ENCODE measurements at places on chromosomes 7 and 10.
A peak's percentile ranks its signal among the peaks of the same experiment; 100 is the strongest.

- DNase-seq, result no peak
These were observed 143.1 kb upstream of the GDF10 start for GRCh38 chr10:47156873-47157272.

GRCh38 chr7:55026867-55027490 lies 8.2 kb downstream of the EGFR start:
- no peak for DNase-seq

- DNase-seq, result peak; percentile 81
These were observed 195.0 kb downstream of the PHF14 start for GRCh38 chr7:11168650-11169170.

- DNase-seq, result no peak
These were observed 5.5 kb upstream of the KCP start for GRCh38 chr7:128915841-128916642.

DNA sequence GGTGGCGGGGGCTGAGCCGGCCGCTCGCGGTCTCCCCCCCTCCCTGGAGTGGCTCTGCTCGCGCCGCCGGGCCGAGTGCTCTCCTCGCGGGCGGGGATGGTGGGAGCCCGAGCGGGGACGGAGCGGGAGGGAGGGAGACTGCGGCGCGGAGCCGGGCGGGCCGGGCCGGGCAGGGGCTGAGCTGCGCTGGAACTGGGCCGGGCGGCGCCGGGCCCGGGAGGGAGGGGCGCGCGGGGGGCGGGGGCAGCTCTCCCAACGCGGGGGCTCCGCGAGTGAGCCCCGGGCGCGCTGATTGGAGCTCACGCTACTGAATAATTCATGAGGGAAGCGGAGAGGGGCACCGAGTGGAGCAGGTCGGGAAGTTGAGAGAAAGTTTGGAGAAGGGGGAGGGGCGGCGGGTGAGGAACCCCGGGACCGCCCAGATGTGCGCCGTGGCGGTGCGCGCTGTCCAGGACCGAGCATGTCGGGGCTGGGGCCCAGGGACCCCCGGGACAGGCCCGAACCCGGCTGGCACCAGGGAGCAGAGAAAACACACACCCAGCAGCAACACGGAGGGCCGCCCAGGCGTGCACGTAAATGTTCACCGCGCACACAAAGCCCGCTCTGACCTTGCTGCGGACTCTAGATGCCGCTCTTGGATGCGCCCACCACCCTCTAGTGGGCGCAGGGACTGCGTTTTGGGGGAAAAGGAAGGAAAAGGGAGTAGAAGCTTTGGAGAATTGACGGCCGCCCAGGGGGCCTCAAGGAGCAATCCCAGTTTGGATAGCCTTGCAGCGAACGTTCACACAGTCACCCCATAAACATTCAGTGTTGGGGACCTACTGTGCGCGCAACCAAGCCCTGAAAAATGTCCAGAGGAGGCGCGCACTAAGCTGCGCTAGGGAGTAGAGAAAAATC lies at the start of gene EPHB4:
Gene EPHB4 (minus strand): TSS at position 194 of the 897 bp plus-strand sequence. CDS start 493 bp downstream, outside the sequence.
- peak; percentile 56 for DNase-seq

DNA sequence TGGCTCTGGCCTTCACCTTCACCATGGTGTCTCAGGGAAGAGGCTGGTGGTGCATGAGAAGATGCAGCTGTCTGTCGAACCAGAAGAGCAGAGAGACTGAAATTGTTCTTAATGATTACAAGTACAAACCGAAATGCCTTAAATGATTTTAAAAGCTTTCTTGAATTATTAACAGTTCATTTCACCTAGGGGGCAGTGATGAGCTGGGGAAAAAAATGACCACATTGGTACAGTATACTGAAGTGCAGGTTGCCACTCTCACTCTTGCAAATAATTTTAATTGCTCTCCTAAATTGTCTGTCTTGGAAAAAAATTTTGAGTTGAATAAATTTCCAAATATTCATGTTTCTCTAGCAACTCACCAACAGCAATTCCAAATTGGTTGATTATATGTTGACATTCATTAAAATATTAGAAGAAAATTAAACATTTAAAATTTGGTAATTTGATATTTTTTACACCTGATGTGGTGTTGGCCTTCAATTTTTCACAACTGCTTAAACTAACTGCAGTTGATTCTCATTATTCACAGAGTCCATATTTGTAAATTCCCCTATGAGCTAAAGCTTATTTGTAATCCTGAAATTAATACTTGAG lies 692.6 kb downstream of the ZWINT start:
- peak; percentile 1 for DNase-seq

DNA sequence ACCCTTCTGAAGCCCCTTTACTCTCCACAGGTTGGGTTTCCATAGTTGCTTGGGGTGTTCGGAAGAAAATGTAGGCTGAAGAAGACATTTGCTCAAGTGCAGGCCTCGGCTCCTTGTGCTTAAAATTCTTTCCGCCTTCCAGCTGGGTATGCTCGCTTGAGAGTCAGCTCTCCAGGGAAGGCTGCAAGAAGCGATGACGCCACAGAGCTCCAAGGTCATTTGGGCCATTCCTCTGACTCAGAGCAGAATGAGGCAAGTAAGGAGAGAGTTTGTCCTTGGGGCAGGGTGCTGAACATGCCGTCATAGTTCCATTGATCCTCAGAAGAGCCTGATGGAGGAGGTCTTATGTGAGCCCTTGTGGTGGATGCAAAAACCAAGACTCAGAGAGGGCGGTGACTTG lies 27.4 kb upstream of the HSPA12A start:
- DNase-seq, result no peak

DNA sequence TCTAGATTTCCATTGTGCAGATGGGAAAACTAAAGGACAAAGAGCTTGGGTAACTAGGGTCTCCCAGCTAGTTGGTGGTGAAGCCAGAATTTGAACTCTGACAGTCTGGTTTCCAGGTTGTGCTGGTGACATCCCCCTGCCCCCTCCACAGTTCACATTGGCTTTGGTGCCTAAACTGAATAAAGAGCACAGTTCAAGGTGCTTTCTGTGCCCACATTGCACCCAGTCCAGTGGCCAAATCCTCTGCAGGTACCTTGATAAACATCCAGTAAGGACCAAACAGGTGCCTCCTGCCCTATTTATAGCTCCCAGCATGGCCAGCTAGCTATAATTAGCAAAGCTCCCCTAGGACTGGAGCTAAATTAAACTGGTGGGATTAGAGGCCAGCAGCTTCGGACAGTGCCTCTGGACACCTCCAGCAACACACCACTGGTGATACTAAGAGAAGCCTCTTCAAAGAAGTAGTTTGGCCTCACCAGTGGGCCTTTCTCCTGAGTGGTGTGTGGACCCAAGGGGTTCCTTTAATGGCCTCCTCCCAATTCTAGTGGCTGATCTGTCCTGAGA lies 59.9 kb downstream of the KCNMA1 start:
- peak; percentile 1 for DNase-seq

DNA sequence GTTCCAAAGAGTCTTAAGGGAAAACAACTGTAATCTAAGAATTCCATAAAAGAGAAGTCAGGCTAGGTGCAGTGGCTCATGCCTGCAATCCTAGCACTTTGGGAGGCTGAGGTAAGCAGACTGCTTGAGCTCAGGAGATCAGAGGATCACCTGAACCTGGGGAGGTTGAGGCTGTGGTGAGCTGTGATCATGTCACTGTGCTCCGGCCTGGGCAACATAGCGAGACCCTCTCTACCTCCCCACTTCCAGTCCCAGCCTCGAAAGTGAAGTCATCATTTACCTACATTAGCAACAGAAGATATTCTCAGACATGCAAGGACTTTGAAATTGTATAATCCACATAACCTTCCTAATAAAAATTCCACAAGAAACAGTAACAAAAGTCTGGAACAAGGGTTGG lies 129.8 kb upstream of the DNAJB12 start:
- no peak for DNase-seq

GRCh38 chr10:87590705-87591588 lies 68.7 kb upstream of the PAPSS2 start:
- no peak for DNase-seq

GRCh38 chr7:9962742-9963141 lies 1010.9 kb upstream of the PHF14 start:
- no peak for DNase-seq

GRCh38 chr10:77501152-77501845 lies 136.3 kb downstream of the KCNMA1 start:
- DNase-seq, result no peak

DNA sequence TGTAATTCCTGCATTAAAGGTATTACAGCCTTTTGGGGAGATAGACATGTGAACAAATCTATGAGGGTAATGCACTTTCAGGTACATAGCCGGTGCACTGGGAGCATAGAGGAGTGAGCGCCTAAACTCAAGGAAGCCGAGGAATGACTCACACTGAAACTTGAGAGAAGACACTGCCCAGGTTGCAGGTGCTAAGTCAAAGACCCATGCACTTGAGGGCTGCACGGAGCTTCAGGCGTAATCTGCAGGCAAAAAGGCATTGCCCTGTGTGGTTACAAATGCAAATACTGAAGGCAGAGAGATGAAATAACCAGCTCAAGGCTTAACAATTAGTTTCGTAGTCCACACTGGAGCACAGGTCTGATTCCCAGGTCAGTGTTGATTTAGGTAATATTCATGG lies 51.0 kb upstream of the OSBPL3 start:
- DNase-seq, result no peak

DNA sequence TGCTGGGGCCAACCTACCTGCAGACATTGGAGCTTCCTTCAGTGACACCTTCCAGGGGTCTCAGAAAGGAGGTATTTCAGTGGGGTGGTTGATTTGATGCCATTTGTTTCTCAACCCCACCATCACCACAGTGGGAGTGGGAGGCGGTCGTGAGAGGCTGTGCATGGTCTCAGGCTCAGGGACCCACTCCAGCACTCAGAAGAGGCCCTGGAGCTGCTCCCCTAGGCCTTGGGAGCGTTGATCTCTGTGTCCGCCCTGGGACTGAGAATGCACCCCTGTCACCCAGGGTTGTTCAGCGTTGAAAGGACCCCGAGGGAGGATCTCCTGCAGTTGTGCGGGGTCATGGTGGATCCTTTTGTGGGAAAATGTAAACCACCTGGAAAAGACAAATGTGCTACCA lies 410.6 kb downstream of the GLRX3 start:
- no peak for DNase-seq

DNA sequence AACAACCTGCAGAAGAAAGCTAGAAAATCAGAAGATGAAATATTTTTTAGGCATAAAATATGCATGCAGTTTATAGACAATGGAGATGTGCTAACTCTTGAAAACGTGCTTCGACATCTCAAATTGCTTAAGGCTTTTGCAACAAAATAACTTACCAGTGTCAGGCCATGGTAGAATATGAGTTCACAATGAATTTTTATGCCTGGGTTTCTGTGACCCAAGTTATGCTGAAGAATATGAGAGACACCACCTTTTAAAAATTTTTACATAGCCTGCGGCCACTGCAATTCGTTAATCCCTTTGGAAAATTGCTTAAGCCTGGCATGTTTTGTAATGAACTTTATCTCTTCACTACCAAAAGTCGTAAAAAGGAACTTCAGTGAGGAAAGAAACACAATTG lies 170.1 kb upstream of the AKR1E2 start:
- DNase-seq, result no peak

DNA sequence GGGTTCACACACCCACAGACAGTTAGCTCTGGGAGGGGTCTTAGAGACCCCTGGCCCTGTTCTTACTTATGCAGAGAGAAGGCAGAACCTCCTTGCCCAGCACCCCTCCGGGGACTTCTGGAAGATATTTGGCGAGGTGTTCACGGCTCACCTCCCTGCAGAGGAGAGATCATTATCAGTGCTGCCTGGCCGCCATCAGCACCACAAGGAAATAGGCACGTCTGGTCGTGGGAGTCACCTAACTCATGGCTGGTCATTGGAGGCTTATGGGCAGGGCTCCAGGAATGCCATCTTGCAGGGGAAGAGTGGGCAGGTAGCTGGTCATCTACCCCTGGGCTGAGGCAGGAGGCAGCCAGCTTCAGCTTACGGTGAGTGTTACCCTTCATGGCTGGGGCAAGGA lies 189.4 kb downstream of the RPS24 start:
- no peak for DNase-seq

GRCh38 chr10:72062382-72062781 lies 26.0 kb downstream of the SPOCK2 start:
- DNase-seq, result no peak

- DNase-seq, result no peak
These were observed 33.5 kb upstream of the SLC26A3 start for GRCh38 chr7:107836237-107837144.

- DNase-seq, result no peak
These were observed 100.3 kb downstream of the PAXIP1 start for GRCh38 chr7:154902600-154903082.

- peak; percentile 87 for DNase-seq
These were observed 182.2 kb upstream of the AOAH start for GRCh38 chr7:36906448-36906847.

DNA sequence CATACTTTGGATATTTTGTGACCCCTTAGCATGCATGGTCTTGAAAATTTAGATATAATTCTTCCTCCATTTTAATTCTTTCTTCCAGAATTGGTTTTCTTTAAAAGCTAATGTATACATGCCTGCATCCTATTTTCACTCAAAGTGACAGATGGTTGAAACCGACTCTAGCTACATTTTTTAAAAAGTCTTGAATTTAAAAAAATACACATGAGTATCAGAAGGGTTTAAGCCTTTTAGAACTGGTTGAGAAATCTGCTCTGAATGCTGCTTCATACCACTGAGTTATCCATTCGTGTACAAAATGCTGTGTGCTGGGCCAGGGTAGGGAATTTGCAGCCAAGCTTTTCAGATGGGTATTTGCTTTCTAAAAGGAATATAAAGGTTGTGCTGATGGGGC lies 16.5 kb downstream of the DYNC1I1 start:
- DNase-seq, result no peak

- no peak for DNase-seq
These were observed 72.3 kb downstream of the ZNF503 start for GRCh38 chr10:75329190-75329745.

GRCh38 chr7:142364551-142364950 lies 106.7 kb upstream of the PRSS58 start:
- no peak for DNase-seq

- peak; percentile 75 for DNase-seq
These were observed 588 bp downstream of the GET4 start for GRCh38 chr7:876972-877311.

GRCh38 chr10:69320521-69320920 lies 42.2 kb downstream of the HK1 start:
- DNase-seq, result no peak

GRCh38 chr10:73931767-73932619 lies 21.1 kb downstream of the PLAU start:
- no peak for DNase-seq

GRCh38 chr7:7798510-7798909 lies 80.1 kb upstream of the RPA3 start:
- peak; percentile 16 for DNase-seq

- no peak for DNase-seq
These were observed 264.9 kb upstream of the FERD3L start for GRCh38 chr7:19410106-19410505.
